Natural killer cell (primary cell): ENCODE measurements at places on chromosomes 5 and 9. TPM values are rescaled to one million over a fixed set of nuclear protein-coding genes. Genes with fewer than 3 reads are reported as not detected.

DNA sequence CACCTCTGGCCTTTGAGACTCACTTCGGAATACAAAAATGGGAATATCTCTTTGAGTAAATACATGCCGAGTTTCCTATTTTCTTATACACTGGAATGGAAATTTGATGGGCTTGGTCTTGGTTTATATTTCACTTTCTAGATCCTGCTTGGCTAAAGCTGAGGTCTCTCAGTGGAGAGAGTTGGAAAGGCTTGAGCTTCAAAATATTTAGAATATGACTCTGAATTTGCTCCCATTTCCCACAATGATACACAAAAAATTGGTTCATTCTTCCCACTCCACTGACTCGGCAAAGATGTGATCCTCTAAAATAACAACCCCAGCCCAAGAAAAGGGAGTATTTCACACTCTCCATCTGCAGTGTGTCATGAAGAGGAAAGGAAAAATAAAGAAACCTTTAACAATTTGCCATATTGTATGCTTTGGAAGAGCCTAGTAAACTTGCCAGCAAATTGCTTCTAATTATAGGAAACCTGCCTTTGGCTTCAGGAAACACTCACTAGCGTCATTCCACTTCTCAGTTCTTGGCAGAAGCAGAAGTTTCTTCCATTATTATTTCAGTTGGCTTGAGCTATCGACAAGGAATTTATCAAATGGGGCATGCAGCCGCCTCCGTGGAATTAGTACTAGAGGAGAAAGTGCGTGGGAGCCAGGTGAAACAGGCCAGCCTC, 302.9 kb downstream of the NSG2 start:
- no peak for DNase-seq

DNA sequence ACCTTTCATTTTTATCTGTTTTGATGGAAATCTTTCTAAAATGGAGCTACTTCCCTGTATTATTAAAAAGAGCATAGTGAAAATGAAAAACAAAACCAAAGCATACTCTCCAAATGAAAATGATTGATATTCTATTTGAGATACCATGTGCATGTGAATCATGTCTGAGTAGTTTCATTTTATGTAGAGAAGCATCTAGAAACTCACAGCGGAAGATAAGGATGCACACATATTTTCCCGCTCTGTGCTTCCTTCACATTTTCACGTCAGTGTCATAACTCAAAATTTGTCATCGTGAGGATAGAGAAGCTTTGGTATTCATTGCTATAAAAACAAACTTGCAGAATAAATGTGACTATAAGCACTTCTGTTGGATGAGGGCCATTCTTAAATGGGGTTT, 34.0 kb upstream of the CLINT1 start:
- DNase-seq = no peak

- DNase-seq = no peak
Observed at GRCh38 chr5:141910271-141910673, 13.4 kb upstream of the DELE1 start.

- no peak for DNase-seq
Observed at GRCh38 chr5:1474866-1475543, 29.8 kb upstream of the SLC6A3 start.

DNA sequence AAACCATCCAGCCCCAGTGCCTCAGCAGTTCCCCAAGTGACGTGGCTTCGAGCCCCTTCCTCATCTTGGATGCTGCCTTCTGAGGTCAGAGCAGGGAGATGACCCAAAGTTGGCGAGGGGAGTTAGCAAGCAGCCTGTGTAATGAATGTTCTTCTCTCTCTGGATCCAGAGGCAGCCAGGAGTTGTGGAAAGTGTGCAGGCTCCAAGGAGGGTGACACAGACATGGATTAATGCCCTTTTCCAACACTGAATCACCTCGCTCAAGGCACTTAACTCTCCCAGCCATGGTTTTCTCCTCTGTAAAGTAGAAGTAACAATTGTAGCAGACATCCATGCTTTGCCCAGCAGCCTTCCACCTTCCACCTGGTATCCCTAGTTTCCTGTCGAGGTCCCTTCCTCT, 64.6 kb upstream of the HAND1 start:
- DNase-seq = no peak

DNA sequence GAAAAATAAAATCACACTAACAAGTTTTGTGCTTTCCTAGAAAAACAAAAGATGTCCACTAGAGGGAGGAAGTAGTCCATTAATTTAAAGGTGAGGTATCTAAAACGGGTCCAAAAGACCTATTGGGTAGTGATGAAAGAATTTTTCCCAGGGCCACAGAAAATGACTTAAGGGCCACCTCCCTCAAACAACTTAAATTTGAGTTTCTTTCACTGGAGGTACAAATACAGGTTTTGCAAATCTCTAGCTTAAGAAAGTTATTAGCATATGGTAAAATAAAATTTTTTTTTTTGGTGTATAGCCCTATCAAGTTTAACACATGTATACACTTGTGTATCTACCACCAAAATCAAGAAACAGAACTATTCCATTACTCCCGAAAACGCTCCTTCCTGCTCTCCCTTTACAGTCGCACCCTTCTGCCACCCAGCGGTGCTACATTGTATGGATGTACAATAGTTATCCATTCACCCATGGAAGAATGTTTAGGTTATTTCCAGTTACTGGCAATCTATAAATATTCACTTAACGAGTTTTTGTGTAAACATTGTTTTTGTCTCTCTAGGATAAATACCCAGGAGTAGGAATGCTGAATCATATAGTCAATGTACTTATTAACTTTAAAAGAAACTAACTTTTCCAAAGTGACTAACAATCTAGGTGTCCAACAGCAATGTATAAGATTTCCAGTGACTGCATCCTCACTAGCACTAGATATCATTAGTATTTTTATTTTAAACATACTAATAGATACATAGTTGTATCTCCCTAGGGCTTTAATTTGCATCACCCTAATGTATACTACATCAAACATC, 21.9 kb downstream of the DEPDC1B start:
- DNase-seq = no peak

ADRB2 gene
- total RNA-seq = 60.7 TPM

GRCh38 chr5:31113101-31113500, 80.4 kb upstream of the CDH6 start:
- DNase-seq = no peak

DNA sequence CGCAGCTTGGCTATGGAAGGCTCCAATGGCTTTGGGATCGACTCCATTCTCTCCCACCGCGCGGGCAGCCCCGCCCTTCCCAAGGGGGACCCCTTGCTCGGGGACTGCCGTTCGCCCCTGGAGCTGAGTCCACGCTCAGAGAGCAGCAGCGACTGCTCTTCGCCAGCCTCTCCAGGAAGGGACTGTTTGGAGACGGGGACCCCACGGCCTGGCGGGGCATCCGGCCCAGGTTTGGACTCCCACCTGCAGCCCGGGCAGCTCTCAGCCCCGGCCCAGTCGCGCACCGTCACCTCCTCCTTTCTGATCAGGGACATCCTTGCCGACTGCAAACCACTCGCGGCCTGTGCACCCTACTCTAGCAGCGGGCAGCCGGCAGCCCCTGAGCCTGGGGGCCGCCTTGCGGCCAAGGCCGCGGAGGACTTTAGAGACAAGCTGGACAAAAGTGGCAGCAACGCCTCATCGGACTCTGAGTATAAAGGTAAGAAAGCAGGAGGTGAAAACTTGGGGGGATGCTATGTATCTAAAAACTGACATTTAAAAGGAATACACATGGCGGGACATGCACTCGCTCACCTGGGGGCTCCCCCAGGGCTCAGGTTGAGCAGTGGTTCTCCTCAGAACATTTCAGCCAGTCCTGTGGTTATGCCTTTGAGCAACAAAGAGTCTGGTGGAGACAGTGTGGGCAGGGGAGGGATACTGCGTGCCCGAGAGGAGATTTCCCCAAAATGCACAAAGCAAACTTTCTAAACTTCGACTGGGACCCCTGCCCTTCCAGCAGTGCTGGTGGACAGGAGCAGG, 579 bp downstream of the BARHL1 start:
- DNase-seq = no peak

DNA sequence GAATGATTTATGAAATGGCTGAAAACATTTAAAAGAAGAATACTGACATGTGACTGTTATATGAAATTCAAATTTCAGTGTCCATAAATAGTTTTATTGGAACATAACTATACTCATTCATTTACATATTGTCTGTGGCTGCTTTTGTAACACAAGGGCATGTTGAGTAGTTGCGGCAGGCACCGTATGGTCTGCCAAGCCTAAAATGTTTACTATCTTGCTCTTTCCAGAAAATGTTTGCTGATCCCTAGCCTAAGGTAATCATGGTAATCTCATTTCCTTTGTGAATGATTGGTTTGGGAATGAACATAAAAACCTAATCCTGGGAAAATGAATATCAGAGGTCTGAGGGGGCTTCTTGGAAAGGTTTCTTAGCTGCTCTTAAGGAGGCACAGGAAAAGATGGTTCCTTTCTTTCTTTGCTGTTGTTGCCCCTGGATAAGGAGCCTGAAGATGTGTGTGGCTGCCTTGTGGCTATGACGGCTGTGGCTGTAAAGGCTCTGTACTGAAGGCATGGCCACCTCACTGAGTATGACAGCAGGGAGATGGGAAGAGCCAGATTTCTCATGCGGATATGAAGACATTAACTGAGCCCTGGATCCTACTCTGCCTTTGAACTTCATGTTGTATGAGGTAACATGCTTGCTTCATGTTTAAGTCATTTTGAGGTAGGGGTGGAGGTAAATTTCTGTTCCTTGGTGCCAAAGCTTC, 419.4 kb upstream of the CLINT1 start:
- DNase-seq = no peak

- no peak for DNase-seq
Observed at GRCh38 chr5:180553530-180553929, 37.8 kb downstream of the SCGB3A1 start.

TDRD7 gene
- 9.8 TPM for total RNA-seq

DNA sequence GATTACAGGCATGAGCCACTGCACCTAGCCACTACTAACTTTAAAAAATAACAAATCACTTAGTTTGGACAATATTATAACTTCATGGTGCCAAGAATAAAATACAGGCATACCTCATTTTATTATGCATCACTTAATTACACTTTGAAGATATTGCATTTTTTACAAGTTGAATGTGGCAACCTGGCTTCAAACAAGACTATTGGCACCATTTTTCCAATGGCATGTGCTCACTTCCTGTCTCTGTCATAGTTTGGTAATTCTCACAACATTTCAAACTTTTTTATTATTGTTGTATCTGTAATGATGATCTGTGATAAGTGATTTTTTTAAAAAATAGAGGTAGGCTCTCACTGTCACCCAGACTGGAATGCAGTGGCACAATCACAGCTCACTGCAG, 49.9 kb upstream of the ERBIN start:
- DNase-seq = no peak

DNA sequence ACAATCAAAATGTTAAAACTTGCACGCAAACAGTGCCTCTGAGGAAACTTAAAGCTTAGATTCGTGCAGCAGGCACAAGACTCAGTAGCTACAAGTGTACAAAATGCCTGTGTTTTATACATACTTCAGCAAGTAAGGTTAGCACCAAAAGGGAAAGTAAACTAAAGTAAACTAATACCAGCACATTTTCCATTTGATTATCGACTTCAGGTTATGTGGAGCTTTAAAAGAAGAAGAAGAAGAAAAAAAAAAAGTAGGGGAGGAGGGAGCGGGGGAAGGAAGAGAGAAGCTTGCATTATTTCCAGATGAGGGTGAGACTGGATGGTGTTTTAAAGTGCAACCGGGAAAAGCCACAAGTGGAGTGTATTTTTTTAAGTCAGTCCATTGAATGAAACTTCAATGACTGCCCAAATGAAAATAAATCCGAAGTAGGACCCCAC, 596 bp upstream of the ADAMTS6 start:
- peak; percentile 46 for DNase-seq

GARNL3 gene
- 3.8 TPM for total RNA-seq

DNA sequence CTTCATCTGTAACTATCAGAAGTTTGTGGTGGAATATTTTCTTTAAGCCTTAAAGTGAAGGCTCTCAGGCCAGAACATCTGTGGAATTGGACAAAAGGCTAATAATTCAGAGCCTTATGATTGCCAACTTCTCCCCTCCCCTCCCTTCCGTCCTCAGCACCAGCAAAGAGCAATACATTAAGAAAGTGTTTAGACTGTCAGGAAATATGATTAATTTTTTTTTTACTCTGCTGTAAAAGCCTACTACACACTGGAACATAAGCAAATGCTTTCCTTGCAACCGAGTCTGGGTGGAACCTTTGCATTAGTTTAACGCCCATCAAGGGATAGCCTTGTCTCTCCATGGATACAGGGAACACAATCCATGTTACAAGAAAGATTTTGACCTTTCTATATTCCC, 110.3 kb upstream of the TARS1 start:
- no peak for DNase-seq

- no peak for DNase-seq
Observed at GRCh38 chr5:97095318-97095732, 47.1 kb downstream of the LIX1 start.

DNA sequence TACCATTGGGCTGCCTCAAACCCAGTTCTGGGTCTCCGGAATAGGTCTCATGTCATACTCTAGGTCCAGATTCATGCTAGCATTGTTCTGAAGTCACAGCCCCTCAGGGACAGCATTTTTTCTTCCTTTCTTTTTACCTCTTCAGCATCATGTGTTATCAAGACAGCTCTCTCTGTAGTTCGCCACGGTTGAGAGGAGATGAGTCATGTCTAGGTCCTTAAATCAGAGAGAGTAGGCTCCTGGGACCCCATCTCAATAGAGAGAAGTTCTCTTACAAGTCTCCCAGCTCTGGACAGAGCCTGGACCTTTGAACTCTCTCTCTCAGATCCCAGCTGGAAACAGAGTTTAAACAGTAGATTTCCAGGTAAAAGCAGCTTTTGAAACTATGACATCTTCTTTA, 332.4 kb upstream of the CD180 start:
- DNase-seq = no peak

SEMA6A gene
- not detected for total RNA-seq

DNA sequence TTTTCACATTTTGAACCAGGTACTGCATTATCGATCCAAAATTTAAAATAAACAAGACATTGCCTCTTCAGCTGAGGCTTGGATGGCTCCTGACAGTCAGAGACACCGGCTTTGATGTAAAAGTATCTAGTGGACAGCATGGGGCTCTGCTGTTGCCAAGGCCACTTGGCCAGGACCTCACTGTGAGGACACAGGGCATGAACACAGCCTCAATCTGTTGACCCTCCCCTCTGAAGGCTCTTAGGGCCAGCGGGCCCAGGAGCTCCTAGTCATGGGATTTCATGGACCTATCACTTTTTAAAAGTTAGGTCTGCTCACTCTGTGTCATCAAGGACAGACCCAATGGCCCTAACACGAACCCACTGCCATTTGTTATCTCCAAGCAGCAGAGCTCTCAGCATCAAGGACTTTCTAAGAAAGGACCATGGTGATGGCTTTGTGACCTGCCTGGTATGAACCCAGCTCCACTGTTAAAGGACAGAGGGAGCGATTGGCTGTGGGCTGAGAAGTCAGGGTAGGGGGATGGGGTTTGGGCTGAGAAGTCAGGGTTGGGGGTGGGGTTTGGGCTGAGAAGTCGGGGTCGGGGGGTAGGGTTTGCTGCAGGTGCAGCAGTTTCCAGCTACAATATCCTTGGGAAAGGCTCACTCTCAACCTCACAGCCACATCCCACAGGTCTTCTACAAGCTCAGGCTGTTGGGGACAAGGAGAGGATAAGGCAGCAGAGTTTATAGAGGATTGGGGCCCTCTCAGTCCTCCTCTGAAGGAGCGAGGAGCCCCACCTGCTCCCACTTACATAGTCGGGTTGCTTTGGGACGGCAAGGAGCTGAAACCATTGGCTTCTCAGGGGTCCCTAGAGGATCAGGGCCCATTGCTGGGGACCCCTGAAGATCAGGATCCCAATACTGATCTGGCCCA, 146.8 kb downstream of the BARX1 start:
- DNase-seq = no peak

- no peak for DNase-seq
Observed at GRCh38 chr5:119582987-119583386, 46.4 kb upstream of the FAM170A start.
